ENCODE measurements at places on chromosomes 4 and X.

GRCh38 chrX:20218836-20219505 is 47.7 kb downstream of the RPS6KA3 start:
- no peak for DNase-seq

GRCh38 chr4:57117491-57117890 is 7.3 kb upstream of the IGFBP7 start:
- DNase-seq: no peak

DNA sequence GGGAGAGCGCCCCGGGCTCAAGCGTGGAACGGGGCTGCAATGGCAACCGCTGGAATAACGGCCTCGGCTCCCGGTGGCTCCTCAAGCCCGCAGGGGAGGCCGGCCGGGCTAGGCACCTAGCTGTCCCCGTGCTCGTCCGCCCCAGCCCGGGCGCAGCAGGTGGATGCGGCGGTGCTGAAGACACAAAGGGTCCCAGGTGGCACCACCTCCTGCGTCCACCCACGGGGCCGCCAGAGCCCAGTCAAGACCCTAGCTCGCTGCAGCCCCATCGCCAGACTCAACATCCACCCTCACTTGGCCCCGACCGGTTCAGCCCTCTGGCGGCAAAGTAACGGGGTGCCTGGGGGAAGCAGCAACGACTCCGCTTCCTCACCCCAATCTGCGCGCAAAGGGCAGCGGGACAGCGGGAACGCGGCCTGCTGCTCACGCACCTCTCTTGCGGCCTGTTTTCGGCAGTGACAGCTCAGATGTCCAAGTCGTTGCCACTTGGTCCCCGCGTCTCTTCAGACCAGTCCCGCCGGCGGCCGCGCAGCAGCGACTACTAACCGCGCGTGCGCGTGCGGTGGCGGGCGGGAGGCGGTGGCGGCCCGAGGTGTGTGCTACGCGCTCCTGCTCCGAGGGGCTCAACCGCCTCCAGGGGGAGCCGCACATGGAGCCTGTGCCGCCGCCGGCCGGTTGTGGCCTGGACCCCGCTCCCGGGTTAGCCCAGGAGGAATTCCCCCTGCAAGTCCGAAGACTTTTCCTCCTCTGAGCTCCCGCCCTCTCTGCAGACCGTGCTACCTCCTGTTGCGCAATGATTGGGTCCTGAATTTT is at the start of gene CLGN:
CLGN (minus strand) TSS at position 543 of the 813 bp plus-strand sequence. CDS start 14,570 bp downstream, outside the sequence.
- peak; percentile 27 for DNase-seq

- no peak for DNase-seq
Observed at GRCh38 chrX:45849261-45849862, 648.7 kb upstream of the DIPK2B start.

- DNase-seq: no peak
Observed at GRCh38 chr4:175873707-175874106, 61.6 kb upstream of the GPM6A start.

DNA sequence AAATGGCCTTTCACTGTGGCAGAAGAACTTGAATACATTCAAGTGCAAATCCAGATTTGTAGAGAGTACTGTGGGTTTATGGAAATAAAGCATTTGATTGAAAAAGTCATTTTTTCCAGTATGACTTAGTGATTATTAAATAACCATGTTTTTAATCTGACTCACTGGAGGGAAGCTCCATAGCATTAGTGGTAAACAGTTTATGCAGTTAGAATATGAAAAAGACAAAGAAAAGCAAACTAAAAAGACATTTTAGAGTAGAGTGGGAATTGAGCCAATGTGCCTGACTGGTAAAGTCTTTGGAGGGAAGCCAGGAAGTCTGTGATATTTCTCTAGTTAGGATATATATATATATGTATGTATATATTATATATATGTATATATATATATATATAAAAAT is 53.4 kb downstream of the FAT4 start:
- DNase-seq: no peak

DNA sequence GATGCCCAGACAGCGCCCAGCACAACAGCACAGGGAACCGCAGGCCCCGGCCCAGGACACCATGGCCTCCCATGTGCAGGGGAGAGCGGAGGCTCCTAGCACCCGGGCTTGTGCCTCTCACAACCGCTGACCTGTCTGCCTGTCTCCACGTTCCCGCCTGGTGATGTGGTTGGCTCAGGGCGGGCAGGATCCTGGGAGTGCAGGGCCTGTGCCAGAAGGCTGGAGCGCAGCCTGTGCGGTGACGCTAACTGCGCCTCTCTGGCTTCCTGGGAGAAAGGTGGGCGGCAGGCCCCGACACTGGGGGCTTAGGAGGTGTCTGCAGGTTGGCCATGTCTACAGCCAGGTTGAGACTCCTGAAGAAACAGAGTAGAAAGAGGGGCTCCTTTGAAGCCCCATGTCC is 48.7 kb downstream of the CPZ start:
- DNase-seq: no peak

GRCh38 chrX:129655547-129656249 is 942 bp upstream of the APLN start:
- no peak for DNase-seq

DNA sequence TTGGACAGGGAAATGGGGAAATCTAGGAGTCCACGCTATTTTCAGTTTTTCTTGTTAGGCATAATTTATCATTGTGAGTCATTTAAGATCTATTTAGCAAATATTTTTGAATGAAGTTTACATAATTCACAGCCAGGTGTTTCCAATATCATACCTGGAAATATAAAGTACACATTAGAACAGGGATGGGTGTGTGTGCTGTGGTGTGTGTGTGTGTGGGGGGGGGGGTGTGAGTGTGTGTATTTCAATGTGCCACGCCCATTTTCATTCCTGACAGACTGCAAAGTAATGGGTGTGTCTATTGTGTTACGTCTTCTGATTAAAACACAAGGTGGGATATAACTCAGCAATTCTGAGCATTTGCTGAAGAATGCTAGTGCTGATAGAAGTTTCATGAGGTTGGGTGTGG is 33.2 kb downstream of the ARHGAP10 start:
- DNase-seq: no peak

DNA sequence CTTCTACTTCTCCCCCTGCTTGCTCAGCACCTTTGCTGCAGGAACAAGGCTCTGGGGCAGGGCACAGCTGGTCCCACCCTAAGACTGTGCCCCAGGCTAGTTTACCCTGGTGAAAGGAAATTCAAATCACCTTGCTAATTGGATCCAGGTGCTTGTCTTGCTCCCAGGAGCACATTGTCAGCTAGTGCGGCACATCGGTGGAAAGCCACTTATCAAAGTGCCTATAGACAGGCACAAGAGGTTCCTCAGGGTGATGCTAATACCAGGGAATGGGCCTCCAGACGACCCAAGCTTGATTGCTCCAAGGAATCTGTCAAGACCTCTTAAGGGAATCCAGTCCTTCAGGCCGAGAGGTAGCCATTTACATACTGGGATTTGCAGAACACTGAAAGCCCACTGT is 64.5 kb upstream of the PRPS1 start:
- DNase-seq: no peak

DNA sequence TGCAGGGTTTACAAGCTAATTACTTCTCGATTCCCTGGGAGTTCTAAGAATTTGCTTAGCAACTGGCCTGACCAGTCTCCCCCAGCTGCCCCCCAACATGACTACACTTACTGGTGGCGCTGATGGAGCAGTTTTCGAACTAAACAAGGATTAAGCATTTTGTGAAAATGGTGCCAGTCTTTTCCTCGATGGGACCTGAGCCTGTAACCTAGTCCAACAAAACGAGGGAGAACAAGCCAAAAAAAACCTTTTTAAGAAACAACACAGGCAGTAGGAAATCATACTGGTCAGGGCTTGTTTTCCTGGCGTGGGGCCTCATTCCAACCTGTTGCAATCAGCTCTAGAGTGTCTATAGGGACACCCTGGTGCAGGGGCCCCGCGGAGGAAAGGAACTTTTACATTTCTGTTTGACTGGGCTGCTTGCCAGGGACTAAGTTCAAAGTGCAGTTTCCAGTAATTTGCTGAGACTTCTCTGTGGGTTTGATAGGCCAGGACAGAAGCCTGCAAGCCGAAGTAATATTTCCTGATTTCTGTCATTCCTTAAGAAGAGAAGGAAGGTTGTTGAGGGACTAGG is 158.7 kb downstream of the SPRY1 start:
- DNase-seq: peak; percentile 20

DNA sequence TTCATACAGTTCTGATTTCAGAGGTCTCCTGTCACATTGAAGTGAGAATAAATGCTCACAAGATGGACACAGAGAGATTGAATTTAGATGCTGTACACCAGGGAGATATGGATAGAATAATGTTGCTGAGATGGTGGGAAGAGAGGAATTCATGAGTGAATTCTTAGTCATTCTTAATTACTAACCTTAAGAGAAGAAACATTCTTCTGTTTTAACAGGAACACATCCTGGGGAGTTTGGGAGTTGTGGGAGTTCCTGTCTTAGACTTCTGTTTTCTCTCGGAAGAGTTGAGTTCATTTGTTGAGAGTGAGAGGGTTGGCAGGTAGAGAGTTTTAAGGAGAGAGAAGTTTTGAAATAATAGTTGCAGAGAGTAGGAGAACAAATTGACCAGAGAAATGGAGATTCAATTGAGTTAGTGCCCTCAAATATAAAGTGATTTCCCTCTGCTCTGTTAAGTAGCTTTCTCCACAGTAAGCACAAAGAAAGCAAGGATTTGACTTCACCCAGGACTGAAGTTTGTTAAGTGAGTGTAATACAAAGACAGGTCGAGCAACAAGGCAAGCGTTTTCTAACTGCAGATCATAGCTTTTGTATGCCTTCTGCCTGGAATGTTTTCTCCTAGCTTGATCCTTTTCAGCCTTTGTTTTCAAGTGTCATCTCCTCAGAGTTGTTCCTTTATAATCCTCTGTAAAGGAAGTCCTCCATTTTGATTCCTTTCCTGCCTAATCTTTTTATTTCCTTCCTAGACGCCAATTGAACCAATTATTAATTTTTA is 205.9 kb downstream of the RAPGEF2 start:
- no peak for DNase-seq

- DNase-seq: no peak
Observed at GRCh38 chr4:184364100-184364921, 110.0 kb downstream of the IRF2 start.

DNA sequence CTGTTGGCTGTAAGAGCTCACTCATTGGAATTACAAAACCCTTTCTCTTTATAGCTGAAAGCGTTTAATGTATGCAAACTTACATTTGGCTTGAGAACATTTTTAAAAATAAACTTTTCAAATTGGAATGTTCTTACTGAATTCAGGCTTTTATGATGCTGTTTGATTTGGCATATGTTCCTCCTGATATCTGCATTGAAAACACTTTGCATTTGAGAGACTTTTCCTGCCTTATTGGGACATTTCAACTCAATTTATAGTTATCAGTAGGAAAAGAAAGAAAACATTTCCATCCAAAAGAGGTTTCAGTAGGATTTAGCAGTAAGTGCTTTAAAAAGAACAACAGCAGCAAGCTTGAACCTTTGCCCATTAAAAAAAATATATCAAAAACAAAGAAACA is 520.0 kb downstream of the IL1RAPL1 start:
- no peak for DNase-seq

GRCh38 chrX:106649523-106650428 is 38.0 kb downstream of the RADX start:
- DNase-seq: no peak

DNA sequence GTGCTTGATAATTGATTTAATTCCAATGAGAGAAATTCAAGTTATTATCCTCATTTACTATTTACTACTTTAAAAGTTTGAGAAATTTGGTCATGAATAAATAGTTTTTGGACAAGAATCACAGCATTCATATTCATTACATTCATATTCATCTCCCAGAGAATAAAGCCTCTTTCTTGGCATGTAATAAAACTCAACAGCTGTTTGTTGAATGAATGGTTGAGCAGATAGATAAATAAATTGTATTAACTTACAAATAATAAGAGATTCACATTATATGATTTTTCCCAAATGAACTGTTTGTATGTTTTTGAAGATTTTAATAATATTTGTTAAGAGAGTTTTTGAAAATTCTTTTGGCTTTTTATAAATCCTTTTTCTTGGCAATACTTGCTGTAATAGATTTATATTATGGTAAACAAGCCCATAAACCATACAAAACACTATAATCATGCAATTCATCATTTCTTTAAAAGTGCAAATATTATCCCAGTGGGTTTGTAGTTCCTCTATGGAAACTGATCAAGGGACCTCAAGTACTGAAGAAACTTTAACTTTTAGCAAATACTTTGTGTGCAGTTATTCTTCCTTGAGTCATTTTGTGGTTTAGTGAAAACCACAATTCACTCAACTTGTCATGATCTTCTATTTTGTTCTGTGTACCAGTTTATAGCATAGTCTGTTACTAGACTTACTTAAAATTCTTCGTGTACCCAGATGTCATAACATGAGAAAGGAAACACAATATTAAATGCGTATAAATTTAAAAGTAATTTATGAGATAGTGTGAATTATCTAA is 371.8 kb downstream of the ADGRL3 start:
- DNase-seq: no peak

- DNase-seq: peak; percentile 61
Observed at GRCh38 chr4:37976991-37977470, 16.8 kb downstream of the PTTG2 start.

- DNase-seq: no peak
Observed at GRCh38 chr4:128359422-128359821, 71.8 kb upstream of the PGRMC2 start.

DNA sequence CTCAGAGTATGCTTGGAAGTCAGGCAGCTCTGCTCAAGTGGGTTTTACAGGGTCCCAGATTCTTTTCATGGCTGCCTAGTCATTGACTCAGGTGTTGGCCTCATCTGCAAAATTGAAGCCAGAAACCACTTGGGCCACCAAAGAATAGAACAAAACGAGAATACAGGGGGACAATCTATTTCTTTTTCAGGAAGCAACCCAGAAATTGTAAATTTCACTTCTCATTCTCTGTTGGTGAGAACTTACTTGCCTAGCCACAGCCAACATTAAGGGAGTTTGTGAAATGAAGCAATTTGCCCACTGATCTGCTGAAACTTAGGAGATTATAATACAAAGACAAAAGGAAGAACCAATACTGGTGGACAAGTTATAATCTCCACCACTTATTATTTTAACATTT is 8.6 kb upstream of the TKTL2 start:
- DNase-seq: no peak

DNA sequence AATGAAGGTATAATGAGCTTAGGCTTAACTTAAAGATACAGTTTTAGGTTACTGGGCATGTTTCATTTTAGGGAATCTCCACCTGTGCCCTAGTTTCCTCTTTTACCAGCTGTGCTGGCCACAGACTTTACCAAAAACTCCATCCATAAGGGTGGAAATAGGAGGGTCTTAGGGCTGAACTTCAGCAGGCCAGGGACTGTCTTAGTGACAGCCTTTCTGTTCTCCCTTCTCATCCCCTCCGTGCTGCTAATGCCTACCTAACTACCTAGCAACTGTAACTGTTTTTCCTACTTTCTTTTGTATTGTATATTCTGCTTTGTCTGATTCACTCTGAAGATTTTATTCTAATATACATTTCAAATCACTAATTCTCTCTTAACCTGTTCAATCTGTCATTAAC is 1375.3 kb downstream of the PCDH18 start:
- DNase-seq: no peak

All from hypothalamus (tissue), 51 donors.